CD4-positive, alpha-beta T cell treated with Interleukin-1 beta for 1 hour (primary cell): ENCODE measurements at places on chromosomes 3 and 15.
A peak's percentile ranks its signal among the peaks of the same experiment; 100 is the strongest.

GRCh38 chr3:12058408-12058807 is 54.2 kb downstream of the SYN2 start:
- no peak for DNase-seq

- no peak for DNase-seq
Measured at GRCh38 chr3:58441514-58442450, 8.2 kb upstream of the PDHB start.

GRCh38 chr15:96331144-96331944 is 844 bp downstream of the NR2F2 start:
- DNase-seq: no peak

DNA sequence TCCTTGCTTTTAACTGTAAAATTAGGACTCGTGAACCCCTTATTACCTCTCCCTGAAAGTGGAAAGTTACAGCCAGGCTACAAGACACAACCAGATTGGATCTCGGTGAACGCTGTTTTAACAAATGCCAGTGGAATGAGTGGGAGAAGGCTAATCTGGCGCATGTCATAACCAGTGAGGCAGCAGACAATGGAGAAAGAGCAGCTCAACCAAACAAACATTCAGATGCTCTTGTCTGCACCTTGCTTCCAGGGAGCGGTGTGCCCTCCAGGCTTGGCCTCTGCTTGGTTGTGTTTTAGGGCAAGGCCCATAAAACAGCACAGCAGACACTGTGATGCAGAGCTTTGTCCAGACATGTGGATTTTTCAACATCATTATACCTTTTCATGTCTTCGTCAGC is 45.9 kb upstream of the ATP1B3 start:
- no peak for DNase-seq

- no peak for DNase-seq
Measured at GRCh38 chr15:95970326-95970725, 360.2 kb upstream of the NR2F2 start.

DNA sequence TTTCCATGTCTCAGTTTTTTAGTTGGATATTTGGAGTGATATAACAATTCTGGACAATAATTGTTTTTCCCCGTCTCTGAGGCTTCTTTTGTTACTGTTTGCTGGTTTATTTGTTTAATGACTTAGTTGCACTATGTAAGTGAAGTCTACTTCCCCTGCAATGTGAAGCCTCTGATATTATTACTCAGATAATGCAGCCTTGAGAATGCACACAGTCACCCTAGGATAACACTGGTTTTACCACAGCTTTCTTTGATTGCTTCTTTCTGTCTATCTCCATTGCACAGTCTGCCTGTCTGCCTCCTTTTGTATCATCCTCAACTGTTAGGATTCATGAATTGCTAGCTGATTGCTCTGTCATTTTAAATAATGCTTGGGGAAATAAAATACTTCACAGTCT is 208.7 kb upstream of the ROBO1 start:
- no peak for DNase-seq

DNA sequence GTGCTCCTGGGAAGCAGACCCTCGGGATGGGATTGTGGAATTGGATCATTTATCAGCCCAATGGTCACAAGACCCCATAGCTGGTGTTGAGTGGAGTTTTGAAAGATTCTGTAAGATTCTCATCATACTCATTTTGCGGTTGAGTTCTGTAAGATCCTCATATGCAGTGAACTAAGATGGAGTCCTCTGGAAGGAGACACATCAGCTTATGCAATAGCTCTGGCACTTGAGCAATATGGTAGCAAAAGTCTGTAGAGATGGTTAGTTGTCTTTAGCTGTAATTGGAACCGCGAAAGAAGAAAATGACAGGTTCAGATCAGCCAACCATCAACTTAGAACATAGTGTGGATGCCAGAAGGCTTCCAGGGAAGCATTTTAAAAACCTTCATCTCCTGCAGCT is 184.5 kb upstream of the TSC22D2 start:
- no peak for DNase-seq

DNA sequence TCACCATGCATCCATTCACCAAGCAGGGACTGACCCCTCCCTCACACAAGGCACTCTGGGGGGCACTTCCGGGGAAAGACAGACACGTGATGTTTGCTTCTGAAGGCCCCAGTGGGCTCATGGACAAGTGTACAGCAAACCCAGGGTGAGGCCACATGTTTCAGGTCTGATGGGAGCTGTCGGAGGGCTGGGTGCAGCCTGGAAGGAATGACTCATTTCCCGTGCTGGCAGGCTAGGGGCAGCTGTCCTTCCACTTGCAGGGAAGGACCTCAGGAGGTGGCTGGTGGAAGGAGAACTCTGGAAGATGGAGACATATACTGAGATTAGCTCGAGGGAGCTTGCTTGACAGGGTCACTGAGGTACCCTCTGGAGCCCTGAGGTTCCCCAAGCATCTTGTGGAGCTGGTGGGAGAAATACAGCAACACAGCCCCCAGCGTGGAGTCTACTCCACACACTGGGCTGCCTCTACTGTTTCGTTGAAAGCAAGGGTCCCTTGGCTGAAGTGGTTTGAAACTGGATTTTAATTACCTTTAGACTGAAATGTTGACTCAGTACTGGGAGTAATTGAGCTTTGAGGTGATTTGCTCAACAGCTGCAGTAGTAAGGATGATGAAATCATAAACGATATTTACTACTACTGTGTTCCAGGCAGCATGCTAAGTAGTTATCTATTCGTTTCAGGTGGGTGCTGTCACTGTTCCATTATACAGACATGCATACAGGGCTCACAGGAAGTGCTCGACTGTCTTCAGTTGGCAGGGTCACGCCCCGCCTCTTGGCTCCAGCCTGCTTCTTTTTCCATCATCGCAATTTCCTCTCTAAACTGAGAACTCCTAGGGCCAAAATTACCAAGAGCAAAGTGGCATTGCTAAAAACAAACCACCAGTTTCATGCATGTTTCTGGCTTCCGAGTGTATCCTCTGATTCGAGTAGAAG is 230.4 kb downstream of the ADAMTS17 start:
- DNase-seq: no peak

DNA sequence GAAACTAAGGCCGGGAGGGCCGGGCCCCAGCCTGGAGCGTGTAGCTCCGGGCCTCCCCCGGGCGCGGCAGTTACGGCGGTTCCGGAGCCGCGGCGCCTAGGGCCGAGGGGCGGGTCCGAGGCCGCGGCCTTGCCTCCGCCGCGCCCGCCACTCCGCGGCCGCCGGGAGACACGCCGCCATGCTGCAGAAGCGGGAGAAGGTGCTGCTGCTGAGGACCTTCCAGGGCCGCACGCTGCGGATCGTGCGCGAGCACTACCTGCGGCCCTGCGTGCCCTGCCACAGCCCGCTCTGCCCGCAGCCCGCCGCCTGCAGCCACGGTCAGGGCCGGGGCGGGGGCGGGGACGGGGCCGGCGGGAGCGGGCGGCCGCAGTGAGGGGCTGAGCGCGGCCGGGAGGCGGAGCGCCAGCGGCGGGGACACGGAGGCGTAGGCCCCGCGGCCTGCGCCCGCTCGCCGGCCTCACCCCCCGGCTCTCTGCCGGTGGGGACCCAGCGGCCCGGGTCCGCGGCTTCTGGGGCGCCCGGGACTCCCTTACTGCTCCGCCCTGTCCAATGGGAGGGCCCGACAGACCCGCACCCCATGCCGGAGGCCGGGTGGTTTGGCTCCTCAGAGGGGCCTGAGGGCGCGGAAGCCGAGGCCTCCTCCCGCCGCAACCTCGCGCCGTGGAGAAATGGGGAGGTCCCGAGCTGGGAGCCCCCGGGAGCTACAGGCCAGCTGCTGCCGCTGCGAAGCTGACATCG is at the start of gene DIS3L:
TSS of gene DIS3L (plus strand) at position 150 of the 738 bp plus-strand sequence. CDS start at position 179, 29 bp downstream.
- DNase-seq: peak; percentile 73

GRCh38 chr3:184428561-184429175 is 48.8 kb downstream of the CHRD start:
- DNase-seq: no peak

- no peak for DNase-seq
Measured at GRCh38 chr15:98000249-98001203, 40.0 kb downstream of the ARRDC4 start.

GRCh38 chr3:148074946-148075345 is 622.8 kb upstream of the AGTR1 start:
- no peak for DNase-seq

- DNase-seq: no peak
Measured at GRCh38 chr3:184016169-184016570, 1.5 kb downstream of the ABCC5 start.

DNA sequence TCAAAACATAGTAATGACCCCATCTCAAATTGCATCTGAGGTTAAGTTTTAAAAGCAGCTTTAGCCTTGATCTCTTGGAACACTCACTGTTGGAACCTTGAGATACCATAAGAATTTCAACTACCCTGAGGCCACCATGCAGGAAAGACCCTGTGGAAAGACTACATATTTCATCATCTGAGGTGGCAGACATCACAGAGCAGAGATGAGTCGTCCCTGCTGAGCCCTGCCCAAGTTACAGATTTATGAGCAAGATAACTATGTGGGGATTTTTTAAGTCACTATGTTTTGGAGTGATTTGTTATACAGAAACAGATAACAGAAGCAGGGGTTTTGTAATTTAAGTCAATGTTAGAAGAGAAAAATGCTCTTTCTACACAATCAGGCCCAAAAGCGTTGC is 168.4 kb downstream of the STAC start:
- no peak for DNase-seq
